ENCODE measurements at places on chromosomes 11 and 22. TPM values are rescaled to one million over a fixed set of nuclear protein-coding genes. Genes with fewer than 3 reads are reported as not detected.
A peak's percentile ranks its signal among the peaks of the same experiment; 100 is the strongest.

Gene DDX25
- not detected for total RNA-seq

Gene HSD17B12
- total RNA-seq: 80.1 TPM

GRCh38 chr11:129828301-129828836, 12.7 kb downstream of the TMEM45B start:
- H3K27me3 ChIP-seq: peaks cover 2% of the 10 kb centered on the region
- H3K4me1 ChIP-seq: peaks cover 2% of the 10 kb centered on the region
- H3K27ac ChIP-seq: no peak overlapping the region
- no peak for DNase-seq
- H3K36me3 ChIP-seq: no peaks in the 10 kb centered on the region
- H3K4me3 ChIP-seq: no peak overlapping the region

GRCh38 chr11:128894286-128894681, 3.1 kb downstream of the KCNJ5 start:
- H3K36me3 ChIP-seq: no peaks in the 10 kb centered on the region
- H3K27me3 ChIP-seq: peaks cover 65% of the 10 kb centered on the region
- DNase-seq: no peak
- no peak overlapping the region for H3K4me3 ChIP-seq

DNA sequence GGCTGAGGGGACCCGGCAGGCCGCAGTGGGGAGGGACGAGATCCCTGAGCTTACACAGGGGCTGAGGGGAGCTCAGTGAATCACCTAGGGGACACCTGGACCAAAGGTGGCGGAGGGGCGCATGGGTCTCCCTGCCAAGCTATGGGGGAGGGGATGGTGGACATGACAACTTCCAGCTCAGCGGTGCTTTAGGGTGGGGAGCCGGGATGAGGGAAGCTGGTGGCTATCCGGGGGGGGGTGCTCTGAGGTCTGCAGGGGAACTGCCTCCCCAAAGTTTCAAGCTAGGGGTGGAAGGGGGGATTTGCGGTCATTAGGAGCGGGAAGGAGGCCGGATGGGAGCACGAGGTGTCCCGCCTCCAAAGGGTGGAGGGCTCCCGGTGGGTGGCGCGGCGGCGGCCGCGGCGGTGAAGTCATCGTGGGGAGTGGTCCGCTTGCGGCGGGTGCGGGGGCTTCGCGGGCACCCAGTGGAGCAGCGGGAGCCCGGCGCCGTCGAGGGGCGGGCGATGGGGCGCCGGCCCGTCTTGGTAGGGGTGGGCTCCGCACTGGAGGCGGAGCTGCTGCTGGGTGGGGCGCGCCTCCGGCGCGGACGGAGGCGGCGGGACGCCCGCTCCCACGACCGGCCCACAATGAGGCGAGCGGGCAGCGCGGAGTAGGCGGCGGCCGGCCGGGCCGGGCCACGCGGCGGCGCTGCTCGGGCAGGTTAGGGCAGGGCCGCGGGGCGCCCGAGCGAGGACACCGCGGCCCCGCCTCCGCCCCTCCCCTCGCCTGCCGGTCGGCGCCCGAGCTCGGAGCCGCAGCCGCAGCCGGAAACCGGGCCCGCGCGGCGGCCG, at the start of gene MICALL1:
TSS of gene MICALL1 (plus strand) at position 764 of the 830 bp plus-strand sequence. CDS start 126 bp downstream, outside the sequence.
- H3K4me1 ChIP-seq: peaks cover 26% of the 10 kb centered on the region
- H3K27me3 ChIP-seq: no peaks in the 10 kb centered on the region
- peak; percentile 93 for DNase-seq
- H3K4me3 ChIP-seq: peak within 1 kb of the TSS; percentile 79
- H3K36me3 ChIP-seq: no peaks in the 10 kb centered on the region

DNA sequence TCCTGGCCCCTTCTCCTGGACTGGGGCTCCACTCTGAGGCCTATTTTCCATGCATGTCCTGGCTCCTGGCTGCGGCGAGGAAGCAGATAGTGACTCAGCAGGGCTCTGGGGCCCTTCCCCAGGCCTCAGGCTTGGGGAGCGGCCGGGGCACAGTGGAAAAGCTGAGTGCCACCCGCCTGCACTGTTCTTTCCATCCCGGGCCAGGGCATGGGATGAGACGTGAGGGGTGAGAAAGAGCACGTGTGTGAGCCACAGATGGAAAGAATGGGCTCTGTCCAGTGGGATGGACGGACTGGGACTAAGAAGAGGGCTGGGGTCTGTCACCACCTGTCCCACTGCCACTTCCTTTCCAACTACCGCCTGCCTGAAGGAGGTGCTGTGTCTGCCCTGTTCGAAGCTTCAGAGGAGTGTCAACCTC, 12.8 kb downstream of the SLC37A2 start:
- H3K36me3 ChIP-seq: no peaks in the 10 kb centered on the region
- no peaks in the 10 kb centered on the region for H3K27me3 ChIP-seq
- H3K27ac ChIP-seq: no peak overlapping the region
- no peak overlapping the region for H3K4me3 ChIP-seq
- no peak for DNase-seq
- peaks cover 4% of the 10 kb centered on the region for H3K4me1 ChIP-seq

- no peak overlapping the region for H3K27ac ChIP-seq
- DNase-seq: no peak
- H3K4me1 ChIP-seq: no peaks in the 10 kb centered on the region
Observed at GRCh38 chr11:120121914-120122473, 15.9 kb downstream of the TRIM29 start.

GRCh38 chr11:11620173-11620920, 1.5 kb downstream of the GALNT18 start:
- peaks cover 47% of the 10 kb centered on the region for H3K27me3 ChIP-seq
- no peaks in the 10 kb centered on the region for H3K36me3 ChIP-seq
- H3K4me1 ChIP-seq: peaks cover 9% of the 10 kb centered on the region
- peak overlapping the region; percentile 76 for H3K27ac ChIP-seq

DNA sequence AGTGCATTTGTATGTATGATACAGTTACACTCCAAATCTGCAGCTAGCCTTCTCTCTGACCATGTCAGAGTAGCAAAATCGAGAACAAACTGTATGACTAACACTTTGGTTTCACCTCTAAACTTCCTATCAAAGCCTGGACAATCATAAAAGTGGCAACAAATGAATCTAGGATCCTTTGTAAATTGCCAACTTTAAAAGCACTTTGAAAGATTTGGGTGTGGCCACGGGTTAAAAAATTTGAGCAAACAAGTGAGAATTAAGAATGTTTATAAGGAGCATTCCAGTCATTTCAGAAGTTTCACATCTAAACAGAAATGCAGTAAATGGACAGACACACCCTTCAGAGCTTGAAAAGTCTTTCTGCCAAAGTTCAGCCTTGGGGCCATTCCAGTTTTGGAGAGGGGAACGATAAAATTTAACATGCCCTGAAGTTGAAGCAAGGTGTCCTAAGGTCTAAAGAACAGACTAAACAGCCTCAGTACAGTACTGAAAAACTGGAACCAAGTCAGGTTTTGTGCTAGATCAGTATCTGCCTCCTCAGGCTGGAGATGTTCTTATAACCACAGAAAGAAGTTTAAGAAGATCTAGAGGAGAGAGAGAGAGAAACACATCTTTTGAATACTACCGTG, 181.9 kb upstream of the BDNF start:
- H3K27me3 ChIP-seq: no peaks in the 10 kb centered on the region
- H3K4me3 ChIP-seq: no peak overlapping the region
- no peaks in the 10 kb centered on the region for H3K4me1 ChIP-seq
- no peaks in the 10 kb centered on the region for H3K36me3 ChIP-seq
- no peak overlapping the region for H3K27ac ChIP-seq

DNA sequence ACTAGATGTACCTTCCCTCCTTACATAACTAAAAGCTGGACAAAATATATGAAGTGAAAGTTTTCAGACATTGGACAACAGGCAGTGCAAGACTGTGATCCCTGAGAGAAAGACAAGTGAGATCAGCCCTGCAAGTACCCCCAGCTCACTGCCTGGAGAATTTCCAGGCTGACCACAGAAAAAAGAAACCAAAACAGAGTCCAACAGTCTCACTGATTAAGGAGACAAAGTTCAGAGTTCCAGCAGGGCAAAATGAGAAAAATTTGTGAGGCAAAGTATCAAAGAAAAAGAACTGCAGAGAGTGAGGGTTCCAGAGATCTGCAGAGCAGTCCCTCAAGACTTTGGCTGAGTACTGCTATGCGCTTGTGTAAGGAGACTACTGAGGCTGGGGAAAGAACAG, 47.3 kb upstream of the TMEM45B start:
- DNase-seq: peak; percentile 37
- no peak overlapping the region for H3K4me3 ChIP-seq
- H3K27me3 ChIP-seq: peaks cover 4% of the 10 kb centered on the region
- H3K36me3 ChIP-seq: no peaks in the 10 kb centered on the region
- H3K4me1 ChIP-seq: peaks cover 2% of the 10 kb centered on the region
